ENCODE measurements at places on chromosomes 3 and 15.

DNA sequence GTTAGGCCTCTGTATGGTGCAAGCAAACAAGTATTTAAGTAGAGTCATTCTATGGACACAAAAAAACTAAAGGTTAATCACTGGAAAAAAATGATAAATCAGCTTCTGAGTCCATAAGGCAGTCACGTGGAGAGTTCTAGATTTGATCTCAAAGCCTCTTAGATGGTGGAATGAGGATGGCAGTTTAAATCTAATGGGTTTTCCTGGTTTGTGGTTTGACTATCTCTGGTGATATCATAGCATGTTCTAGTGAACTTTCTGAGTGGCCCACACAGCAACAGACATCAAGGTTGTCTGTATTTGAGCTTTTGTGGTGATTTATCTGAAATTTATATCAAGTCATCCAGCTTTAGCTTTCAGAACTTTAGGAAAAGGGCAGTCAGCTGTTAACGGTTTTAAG, 52.4 kb downstream of the ILDR1 start:
- no peak for DNase-seq

GRCh38 chr3:34439796-34440195, 641.4 kb downstream of the PDCD6IP start:
- no peak for DNase-seq

- no peak for DNase-seq
Measured at GRCh38 chr3:62602987-62603386, 229.6 kb upstream of the FEZF2 start.

DNA sequence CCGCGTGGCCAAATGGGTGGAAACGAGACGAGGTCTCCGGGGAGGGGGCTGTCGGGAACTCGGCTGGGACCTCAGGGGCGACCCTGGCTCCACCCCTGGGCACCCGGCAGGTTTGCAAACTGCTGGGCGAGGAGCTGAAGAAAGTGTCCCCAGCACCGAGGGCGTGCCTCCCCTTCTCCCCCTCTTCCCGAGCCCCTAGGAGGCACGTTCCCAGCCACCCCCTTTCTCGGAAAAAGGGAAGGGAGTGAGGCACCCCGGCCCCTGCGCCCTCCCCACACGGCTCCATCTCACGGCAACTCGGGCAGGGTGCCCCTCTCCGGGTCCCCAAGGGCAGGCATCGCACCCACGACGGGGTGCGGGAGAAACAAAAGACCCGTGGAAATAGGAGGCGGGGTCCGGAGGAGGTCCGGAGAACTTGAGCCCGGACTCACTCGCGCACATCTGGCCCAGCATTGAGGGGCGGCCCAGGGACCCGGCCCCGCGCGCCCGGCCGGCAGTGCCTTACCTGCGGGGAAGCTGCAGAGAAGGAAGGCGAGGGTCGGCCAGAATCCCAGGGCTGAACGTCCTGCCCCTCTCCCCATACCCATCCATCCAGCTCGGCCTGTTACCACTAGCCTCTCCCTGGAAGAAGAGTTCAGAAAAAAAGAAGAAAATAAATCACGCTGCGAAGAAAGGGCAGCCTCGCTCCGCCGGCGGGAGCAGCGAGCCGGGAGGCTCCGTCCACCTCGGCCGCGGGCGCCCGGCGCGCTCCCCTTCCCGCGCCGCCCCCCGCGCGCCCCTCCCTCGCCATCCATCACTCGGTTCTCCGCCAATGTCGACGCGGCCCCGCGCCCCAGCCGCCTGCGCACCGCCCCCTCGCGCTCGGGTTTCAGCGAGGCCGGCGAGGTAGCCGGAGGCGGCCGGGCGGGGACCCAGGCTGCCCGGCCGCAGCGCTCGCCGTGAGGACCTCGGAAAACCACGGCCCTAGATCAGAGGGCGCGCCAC, 16.3 kb downstream of the RGMA start:
- DNase-seq: no peak

- no peak for DNase-seq
Measured at GRCh38 chr3:95752199-95752598, 1062.2 kb upstream of the EPHA6 start.

- no peak for DNase-seq
Measured at GRCh38 chr3:16907243-16907642, 22.5 kb downstream of the PLCL2 start.

GRCh38 chr3:12175844-12176453, 17.2 kb upstream of the TIMP4 start:
- DNase-seq: no peak

DNA sequence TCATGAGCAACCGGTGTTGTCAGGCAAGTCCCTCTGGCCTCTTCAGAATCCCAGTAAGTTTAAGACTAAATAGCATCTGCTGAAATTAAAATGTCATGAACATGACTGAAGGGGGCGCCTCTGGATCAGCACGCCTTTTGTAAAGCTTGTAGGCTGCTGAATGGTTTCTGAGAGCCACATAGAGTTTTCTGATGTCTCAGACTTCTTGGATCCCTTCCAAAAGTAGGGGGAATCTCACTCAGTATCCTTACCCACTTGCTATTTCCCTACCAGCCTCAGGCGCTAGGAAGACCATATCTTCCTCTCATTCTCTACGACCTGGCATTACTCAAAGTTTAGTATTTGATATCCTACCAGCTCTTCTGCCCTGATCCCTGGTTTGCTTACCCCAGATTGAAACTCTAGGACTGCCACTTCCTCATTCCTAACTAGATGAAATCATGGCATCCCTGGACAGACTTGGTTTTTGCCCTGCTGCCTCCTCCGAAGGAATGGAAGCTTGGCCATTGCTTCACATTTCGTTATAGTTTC, 62.7 kb upstream of the CD47 start:
- no peak for DNase-seq

GRCh38 chr15:74889390-74889882, 406 bp upstream of the MPI start:
- DNase-seq: no peak

DNA sequence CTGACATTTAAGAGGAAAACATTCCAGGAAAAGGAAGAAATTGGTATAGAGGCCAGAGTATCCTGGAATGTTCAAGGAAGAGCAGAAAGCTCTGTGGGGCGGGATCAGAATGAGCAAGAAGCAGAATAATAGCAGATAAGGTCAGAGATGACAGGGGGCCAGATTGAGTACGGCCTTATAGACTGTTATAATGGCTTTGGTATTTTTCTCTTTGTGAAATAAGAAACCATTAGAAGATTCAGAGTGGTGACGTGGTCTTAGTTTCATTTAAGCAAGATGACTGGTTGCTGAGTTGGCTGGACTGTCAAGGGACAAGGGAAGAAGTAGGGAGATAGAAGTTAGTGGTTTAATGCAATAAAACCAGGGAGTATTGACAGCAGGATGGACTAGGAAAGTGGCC, 218.3 kb upstream of the SOX2 start:
- no peak for DNase-seq

GRCh38 chr3:89000886-89001285, 106.5 kb upstream of the EPHA3 start:
- DNase-seq: no peak

GRCh38 chr3:171591070-171591469, 130.9 kb upstream of the TNIK start:
- no peak for DNase-seq

DNA sequence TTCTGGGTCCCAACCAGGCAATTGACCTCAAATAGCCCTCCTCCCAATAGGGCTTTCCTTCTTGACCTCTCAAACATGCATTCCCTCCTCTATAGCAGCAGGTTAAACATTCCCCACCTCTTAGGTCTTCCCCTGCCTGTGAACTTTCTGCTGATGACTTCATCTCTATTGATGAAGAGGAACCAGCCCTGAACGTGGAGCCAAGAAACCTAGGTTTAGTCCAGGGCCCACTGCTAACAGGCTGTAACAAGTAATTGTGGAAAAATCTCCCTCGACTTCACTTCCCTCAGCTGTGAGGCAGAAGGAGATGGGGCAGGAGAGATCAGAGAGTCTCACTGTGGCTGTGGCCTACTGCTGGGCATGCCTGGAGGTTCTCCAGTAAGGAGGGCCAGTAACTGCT, 24.7 kb downstream of the ILDR1 start:
- DNase-seq: no peak

- no peak for DNase-seq
Measured at GRCh38 chr3:183807209-183807728, 18.1 kb downstream of the MAP6D1 start.

DNA sequence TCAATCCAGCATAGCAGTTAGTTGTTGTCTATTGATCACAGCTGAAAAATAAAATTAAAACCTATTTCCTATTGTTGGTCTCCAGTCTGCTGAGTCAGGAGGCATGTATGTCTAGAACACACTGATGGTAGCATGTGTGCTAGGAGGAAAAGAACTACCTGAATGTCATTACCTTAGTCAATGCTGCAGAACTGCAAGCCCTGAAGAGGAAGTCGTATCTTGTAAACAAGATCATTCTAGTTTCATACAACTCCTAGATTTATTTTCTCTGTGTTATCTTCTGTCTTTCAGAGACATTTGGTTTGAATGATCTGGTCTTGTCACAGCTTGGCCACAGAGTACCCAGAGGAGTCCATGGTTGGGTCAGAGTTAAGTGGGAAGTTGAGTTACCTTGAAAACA, 110.0 kb upstream of the MRPL3 start:
- DNase-seq: no peak

DNA sequence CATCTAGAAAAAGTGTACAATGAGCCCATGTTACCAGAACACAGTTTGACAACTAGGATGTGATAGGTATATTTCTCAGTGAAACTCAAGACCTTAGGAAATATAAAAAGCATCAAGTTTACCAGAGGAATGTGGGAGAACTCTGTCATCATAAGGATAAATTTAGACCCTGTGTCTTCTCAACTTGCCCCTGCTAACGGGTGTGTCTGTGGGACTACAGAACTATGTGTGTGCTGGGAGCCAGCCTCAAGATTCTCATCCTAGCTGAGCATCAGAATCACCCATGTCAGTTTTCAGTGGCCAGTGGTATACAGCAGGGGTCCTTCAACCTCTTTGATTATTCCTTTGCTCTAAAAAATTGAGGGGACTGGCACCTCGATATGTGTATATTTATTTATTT, 393.3 kb downstream of the PLCL2 start:
- DNase-seq: no peak

GRCh38 chr3:15387735-15388134, 39.6 kb downstream of the METTL6 start:
- DNase-seq: no peak

DNA sequence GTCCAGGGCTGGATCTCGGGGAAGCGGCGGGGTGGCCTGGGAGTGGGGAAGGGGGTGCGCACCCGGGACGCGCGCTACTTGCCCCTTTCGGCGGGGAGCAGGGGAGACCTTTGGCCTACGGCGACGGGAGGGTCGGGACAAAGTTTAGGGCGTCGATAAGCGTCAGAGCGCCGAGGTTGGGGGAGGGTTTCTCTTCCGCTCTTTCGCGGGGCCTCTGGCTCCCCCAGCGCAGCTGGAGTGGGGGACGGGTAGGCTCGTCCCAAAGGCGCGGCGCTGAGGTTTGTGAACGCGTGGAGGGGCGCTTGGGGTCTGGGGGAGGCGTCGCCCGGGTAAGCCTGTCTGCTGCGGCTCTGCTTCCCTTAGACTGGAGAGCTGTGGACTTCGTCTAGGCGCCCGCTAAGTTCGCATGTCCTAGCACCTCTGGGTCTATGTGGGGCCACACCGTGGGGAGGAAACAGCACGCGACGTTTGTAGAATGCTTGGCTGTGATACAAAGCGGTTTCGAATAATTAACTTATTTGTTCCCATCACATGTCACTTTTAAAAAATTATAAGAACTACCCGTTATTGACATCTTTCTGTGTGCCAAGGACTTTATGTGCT, 527 bp downstream of the B2M start:
- peak; percentile 44 for DNase-seq

GRCh38 chr15:79349525-79349924, 38.6 kb downstream of the TMED3 start:
- no peak for DNase-seq

DNA sequence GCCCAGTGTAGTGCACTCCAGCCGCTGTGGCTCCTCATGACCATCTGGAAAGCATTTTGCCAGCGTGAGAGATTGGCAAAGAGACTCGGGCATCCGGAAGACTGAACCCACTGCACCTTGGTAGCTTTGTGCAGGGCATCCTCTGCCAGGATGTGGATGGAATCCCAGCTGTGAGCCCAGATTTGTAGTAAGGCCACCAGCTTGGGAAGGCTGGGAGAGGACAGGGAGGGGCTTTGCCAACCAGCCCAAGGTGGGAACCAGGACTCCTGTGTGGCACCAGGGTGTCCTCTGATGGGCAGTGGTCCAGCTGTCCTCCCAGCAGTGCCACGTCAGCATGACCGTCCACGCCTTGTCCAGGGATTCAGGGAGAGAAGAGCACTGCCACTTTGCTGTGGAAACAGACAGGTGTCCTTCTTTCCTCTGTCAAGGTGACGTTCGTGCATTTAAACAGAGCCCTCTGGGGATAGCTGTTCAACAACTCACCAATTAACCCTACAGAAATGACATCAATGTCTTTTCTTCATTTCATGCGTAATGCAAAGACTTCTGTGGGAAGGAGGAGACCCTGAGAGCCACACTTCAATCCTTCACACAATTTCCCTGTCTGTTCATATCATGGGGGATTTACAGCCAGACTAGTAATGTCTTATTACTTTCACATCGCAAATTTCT, 19.1 kb downstream of the KLF15 start:
- no peak for DNase-seq

GRCh38 chr3:13480340-13481318, 523 bp downstream of the HDAC11 start:
- DNase-seq: no peak

- no peak for DNase-seq
Measured at GRCh38 chr15:64149893-64150578, 1.5 kb upstream of the SNX22 start.

DNA sequence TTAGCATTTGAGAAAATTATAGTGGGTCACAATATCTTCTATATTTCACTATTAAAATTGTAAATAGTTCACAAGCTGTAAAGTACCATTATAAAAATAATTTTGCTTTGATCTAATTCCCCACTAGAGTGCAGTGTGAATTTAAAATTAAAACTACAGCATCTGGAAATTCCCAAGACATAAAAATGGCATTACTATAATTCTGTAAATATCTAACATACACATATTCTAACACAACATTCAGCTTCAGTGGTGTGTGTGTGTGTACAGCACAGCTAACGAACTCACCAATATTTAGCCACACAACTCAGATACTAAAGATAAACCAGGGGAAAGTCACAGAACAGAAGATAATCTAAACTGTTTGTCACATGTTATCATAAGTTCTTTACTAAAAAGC, 424.9 kb upstream of the ZNF385D start:
- no peak for DNase-seq

DNA sequence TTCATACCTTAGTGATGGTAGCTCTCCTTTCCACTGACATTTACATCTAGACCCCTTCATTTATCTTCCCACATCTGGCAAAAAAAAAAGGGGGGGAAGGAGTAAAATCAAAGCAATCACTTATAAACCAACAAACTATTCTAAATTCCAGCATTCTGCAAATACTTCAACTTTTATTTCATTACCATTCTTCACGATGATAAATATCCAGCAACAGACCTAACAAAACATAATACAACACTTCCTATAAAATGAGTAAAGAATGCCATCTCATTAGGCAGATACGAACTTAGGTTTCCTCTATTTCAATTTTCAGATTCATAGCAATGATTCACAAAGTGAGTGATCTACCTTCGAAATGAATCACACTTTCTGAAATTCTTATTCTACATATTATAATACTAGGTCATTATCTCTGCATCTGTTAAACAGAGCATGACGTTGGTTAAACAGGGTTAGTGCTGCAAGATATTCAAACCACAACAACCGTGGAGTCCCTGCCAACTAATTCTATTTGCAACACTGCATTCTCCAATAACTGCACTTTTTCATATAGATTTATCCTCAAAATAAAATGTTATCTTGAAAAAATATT, at the start of gene LRRFIP2:
Gene LRRFIP2 (minus strand): TSS at position 51 of the 595 bp plus-strand sequence. CDS start 25,599 bp downstream, outside the sequence.
- no peak for DNase-seq

GRCh38 chr3:150414959-150415358, 6.9 kb downstream of the TSC22D2 start:
- DNase-seq: no peak

- peak; percentile 25 for DNase-seq
Measured at GRCh38 chr15:51861557-51862359, 32.3 kb downstream of the TMOD3 start.

Data from stimulated activated CD8-positive, alpha-beta memory T cell treated with anti-CD3 and anti-CD28 coated beads, Interleukin-15, amount 100 ng/mL, for 4 hours (primary cell).